ENCODE measurements at places on chromosomes 4 and X. TPM values are rescaled to one million over a fixed set of nuclear protein-coding genes. Genes with fewer than 3 reads are reported as not detected.

The CT45A1 gene
- not detected for total RNA-seq

DNA sequence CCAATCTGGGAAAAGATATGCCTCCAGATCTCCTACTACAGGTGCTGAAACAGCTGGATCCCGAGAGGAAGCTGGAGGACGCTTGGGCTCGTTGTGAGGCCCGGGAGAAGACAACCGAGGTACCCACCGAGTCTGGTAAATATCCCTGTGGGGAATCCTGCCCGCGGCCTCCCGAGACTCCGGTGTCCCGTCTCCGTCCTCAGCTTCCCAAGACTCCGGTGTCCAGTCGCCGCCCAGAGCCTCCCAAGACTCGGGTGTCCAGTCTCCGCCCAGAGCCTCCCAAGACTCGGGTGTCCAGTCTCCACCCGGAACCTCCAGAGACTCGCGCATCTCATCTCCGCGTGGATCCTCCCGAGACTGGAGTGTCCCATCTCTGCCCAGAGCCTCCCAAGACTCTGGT is 639 bp downstream of the FAM47B start:
- no peak for DNase-seq

GRCh38 chrX:46235778-46236177 is 309.4 kb downstream of the ZNF674 start:
- DNase-seq: no peak

DNA sequence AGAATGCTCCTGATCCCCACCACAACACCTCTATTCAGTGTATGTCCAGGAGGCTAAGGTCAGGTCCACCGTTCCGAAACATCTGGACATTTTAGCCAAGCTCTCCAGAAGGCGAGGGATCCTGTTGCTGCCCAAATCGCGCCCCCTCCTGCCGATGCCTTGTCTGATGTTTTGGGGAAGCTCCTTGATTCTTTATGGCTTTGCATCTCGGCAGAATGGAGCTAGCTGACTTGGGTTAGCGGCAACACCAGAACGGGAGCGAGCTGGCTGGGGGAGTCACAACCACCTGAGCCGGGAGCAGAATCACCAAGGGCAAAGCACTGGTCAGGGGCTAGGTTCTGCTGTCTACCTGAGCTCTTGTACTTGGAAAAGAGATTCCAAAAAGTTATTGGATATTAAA is 6.6 kb upstream of the POU3F4 start:
- DNase-seq: no peak
